Stimulated activated CD4-positive, alpha-beta T cell treated with anti-CD3 and anti-CD28 coated beads, Interleukin-2, amount 100 ng/mL, for 24 hours (primary cell): ENCODE measurements at places on chromosomes 11 and 22.
A peak's percentile ranks its signal among the peaks of the same experiment; 100 is the strongest.

DNA sequence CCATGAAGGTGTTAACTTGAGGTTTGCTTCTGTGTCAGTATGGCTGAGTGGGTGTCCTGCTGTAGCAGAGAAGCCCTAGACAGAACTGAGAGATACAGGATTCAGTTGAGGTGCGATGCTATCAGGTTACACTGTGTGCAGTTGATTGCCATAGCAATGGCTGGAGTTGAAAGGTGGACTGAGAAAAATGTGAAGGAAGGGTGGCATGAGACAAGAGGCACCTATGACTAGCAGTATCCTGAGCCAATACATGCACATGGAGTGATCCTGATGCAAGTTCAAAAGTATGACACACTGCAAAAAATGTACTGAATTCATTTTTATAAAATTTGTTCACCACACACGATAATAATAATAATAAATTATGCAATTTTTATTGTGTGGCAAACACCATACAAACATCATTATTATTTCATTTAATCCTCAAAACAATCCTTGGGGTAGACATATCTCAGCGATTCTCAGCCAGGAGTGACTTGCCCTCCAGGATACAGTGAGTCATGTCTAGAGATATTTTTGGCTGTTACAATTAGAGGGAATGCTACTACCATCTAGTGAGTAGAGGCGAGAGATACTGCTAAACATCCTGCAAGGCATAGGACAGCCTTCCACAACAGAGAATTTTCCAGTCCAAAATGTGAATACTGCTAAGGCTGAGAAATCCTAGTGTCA, 3.9 kb upstream of the PIWIL4 start:
- DNase-seq, result no peak

- no peak for DNase-seq
These were observed 204.6 kb upstream of the ANO3 start for GRCh38 chr11:26127336-26127735.

GRCh38 chr11:125807909-125808308, 20.0 kb downstream of the PATE3 start:
- no peak for DNase-seq

DNA sequence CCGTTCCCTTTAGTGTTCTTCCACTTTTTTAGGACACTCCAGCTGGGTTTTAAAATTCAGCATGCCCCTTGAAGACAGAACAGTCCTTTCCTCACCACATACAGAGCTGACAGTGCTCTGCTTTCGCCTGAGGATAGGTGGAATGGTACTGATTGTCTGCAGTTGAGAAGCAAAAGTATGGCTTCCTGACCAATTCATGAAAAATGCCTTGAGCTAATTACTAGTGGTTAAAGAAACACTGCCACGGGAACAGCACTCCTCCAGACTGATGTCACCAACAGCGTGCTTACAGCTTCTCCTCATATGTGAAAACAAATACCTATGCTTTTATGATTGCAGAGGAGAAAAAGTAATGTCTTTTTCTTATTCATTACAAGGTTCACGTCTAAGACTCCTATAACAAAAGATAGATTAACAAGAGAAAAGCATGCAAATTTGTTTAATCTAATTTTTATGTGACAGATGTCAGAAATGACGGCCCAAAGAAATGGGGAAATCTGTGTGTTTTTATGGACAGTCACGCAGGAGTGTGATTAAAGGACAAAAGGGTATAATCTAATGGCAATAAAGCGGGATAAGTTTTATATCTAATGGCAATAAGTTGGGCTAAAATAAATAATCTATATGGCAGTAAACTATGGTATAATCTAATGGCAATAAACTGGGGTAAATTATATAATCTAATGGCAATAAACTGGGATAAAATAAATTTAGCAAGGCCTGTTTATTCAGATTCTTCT, 123.4 kb upstream of the ARHGAP42 start:
- no peak for DNase-seq

GRCh38 chr11:84899134-84899533, 728.0 kb downstream of the DLG2 start:
- no peak for DNase-seq

GRCh38 chr22:47188261-47189055, 426.0 kb downstream of the TBC1D22A start:
- DNase-seq, result no peak

GRCh38 chr11:94924612-94925011, 48.7 kb downstream of the CWC15 start:
- DNase-seq, result no peak

DNA sequence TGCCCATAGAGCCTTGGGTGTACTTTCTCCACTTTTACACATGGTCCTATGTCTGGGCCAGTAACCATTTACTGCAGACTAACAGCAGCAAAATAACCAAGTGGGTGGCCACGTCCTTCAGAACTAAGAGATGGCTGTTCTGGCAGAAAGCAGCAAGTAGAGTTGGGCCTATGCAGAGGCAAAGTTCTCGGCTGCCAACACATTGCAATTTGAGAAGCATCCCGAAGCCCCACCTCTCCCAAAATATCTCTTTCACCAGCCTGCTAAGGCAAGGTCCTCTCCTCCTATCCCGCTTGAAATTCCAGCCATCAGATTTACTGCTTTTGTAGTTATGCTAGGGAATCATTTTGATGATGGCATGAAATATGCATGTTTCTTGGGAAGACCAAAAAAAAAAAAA, 118.5 kb upstream of the APOA1 start:
- DNase-seq, result no peak

GRCh38 chr11:14357881-14358728, 878 bp downstream of the RRAS2 start:
- peak; percentile 54 for DNase-seq

DNA sequence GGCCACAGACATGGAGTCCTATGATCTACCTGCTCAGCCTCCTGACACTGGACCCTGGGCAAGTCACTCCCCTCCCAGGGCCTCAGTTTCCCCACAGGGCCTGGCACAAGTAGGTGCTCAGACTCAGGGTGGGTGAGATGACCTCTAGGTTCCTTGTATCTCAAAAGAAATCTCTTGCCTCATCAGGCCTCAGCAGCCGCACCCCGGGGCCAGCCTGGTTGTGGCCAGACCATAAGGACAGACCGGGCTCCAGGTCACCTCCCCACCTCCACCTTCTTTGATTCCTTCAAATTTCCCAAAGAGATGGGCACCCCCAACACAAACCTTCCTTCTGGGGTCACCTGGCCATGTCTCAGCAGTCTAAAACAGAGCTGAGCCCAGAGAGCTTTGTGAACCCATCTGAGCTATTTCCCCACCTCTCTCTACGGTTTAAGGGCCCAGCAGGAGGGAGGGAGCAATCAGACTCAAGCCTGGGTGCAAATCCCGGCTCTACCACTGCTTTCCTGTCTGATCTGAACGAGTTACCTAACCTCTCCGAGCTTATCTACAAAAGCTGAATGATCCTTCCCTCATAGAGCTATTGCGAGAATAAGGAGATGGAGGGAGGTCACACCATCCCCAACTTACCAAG, 2.5 kb upstream of the APOL4 start:
- DNase-seq, result no peak

DNA sequence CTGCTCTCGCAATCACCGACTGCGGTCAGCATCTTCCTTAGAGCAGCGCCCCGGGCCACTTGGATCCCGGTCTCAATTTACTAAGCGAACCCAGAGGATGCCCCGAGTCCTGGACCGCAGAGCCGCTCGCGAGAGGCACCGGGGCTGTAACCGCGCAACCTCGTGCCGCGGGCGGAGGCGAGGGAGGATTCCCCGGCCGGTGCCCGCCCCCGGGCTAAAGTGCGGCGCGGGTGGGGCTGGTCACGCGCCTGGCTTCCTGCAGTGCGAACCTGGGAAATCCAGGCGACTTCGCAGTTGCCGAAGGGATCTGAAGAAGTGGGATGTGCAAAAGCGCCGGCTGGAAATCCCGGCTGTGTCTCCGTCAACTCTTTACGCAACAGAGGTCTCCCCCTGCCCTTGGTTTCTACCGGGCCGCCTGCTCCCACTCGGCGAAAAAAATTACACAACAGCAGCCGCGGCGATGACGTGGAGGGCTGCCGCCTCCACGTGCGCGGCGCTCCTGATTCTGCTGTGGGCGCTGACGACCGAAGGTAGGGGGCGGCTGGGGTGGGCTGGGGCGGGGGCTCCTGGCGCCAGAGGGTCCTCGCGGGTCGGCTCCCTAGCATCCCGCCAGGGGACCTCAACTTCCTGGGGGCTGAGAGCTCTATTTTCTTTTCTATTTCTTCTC, at the start of gene NCR3LG1:
NCR3LG1 (plus strand) TSS at position 291 of the 667 bp plus-strand sequence; CDS start at position 461, 170 bp downstream.
- peak; percentile 60 for DNase-seq

GRCh38 chr22:40156001-40156516, 21.7 kb upstream of the TNRC6B start:
- DNase-seq, result peak; percentile 6

DNA sequence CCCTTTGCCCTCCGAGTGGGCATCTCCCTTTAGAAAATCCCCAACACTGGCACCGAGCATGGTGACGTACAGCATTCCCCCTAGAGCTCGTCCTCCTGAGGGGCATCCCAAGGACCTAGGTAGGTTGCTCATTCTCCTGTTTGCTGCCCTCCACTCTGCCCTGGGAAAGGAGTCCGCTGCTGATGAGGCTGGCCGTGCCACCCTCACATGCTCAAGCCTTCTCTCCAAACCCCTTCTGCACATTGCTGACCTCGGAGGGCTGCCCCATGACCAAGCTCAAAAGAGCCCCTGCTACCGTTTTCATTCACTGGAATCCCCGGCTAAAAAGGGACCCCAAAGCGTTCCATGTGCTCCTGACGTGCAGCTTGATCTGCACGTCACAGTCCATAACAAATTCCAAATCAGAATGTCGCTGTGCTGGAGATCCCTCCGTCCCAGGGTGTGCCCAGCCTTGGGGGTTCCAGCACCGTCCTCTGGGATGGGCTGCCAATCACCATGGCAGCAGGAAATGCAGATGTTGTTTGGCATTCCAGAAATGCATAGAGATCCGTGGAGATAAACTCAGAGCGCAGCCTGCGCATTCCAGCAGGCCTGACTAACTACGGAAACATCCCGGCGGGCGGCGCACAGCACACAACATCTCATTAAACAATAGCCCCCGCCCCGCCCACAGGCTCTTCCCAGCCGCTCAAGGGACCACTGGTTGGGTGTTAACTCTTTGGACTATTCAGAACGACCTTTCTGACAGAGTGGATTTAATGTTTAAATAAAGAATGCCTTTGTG, 26.3 kb upstream of the GNB1L start:
- no peak for DNase-seq

DNA sequence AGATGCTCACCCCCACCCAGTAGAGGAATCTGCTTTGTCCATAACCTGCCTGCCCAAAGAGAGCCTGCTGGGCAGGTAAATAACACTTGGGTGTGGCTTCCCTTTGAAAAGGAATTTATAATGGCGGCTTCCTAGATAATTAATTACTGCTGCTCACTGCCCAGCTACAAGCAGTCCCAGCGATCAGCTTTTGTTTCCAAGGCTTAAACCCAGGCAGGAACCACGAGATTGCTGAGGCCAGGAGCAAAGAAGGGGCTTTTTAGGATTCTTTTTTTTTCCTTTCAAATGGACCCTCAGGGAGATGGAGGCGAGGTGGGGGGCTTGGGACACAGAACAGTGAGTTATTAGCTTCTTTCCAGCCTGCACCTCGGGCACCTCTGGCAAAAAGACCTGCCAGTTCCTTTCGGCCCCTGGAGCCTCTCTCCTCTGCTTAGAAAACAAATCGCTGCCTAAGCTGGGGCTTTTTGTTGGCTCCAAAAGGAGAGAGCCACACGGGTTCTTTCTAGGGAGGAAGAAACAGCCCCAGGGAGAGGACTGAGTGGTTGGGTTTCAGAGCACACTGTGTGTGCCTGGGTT, 107.2 kb downstream of the TSPAN18 start:
- no peak for DNase-seq
